Gastroesophageal sphincter (tissue), 4 donors: ENCODE measurements at places on chromosomes 7 and 10. TPM values are rescaled to one million over a fixed set of nuclear protein-coding genes. Genes with fewer than 3 reads are reported as not detected.

Gene BAIAP2L1
- 6.7 TPM for total RNA-seq

Gene LRIT1
- total RNA-seq: not detected

Gene ASZ1
- not detected for total RNA-seq

Gene TRIM50
- not detected for total RNA-seq

Gene C10orf53
- total RNA-seq: not detected

Gene ANKRD61
- total RNA-seq: not detected

Gene PLCE1
- 18.8 TPM for total RNA-seq

Gene CPA4
- 0.93 TPM for total RNA-seq

Gene USP54
- 106 TPM for total RNA-seq

Gene CCT6A
- 138 TPM for total RNA-seq

Gene CNPY1
- total RNA-seq: not detected

Gene DLG5
- 52.1 TPM for total RNA-seq

Gene MRPL32
- total RNA-seq: 68.7 TPM

Gene C7orf57
- not detected for total RNA-seq

Gene INA
- 0.31 TPM for total RNA-seq

Gene SORCS3
- 1.3 TPM for total RNA-seq
